ENCODE measurements at places on chromosomes 6 and 20.
A peak's percentile ranks its signal among the peaks of the same experiment; 100 is the strongest.

- DNase-seq = no peak
These were observed 18.2 kb downstream of the SCGN start for GRCh38 chr6:25670208-25670607.

DNA sequence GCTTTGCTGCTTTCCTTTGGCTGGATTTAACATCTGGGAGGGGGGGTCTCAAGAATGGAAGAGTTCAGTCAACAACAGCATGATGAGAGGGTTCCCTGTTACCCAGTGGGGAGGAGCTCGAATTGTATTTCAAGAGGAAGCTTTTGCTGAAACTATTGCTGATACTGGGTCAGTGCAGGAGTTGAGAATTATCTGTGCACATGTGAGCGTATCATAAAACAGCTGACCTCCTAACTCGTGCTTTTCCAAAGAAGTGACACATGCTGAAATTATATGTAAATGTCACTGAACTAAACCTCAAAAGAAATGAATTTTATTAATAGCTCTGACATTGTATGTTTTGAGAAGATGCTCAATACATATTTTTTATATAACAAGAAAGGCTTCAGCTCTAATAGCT, 96.3 kb downstream of the PHF3 start:
- DNase-seq = peak; percentile 11

- no peak for DNase-seq
These were observed 197.4 kb downstream of the TRDN start for GRCh38 chr6:123439371-123439770.

GRCh38 chr6:57173886-57174510, 1.9 kb downstream of the BAG2 start:
- DNase-seq = peak; percentile 84

- DNase-seq = no peak
These were observed 27.6 kb upstream of the HLA-C start for GRCh38 chr6:31299511-31299910.

DNA sequence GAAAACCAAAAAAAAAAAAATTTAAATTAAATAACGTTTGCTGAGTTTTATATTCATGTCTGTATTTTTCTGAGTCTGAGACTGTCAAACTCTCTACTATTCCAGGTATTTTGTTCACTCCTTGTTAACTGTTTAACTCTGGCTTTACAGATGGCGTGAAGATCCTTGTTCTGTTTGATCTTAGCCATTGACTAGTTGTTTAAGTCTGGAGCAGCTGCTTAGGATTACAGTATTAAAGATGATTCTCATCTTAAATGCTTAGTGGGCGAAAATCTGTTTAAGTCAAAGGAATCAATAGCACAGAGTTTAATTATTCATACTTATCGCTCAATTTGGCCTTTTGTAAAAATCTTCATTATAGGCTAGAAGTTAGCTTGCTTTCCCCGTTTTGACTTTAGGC, 2.4 kb downstream of the PHACTR2 start:
- DNase-seq = no peak

DNA sequence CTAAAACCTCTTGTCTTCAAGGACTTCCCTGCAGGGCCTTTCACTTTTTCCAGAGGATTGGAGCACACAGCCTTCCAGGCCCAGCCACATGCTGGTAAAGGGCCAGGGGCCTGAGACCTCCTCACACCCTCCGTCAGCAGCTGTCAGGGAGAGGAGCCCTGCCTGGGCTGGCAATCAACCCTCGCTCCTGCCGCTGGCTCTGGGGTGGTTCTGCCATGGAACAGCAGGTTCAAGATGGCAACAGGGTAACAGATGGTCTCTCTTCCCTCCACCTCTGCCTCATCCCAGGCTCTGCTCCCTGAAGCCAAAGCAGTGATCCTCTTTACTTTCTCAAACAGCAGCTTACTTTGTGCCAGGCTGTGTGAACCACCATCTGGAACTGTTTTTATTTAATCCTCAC, 23.8 kb downstream of the PCNA start:
- DNase-seq = no peak

DNA sequence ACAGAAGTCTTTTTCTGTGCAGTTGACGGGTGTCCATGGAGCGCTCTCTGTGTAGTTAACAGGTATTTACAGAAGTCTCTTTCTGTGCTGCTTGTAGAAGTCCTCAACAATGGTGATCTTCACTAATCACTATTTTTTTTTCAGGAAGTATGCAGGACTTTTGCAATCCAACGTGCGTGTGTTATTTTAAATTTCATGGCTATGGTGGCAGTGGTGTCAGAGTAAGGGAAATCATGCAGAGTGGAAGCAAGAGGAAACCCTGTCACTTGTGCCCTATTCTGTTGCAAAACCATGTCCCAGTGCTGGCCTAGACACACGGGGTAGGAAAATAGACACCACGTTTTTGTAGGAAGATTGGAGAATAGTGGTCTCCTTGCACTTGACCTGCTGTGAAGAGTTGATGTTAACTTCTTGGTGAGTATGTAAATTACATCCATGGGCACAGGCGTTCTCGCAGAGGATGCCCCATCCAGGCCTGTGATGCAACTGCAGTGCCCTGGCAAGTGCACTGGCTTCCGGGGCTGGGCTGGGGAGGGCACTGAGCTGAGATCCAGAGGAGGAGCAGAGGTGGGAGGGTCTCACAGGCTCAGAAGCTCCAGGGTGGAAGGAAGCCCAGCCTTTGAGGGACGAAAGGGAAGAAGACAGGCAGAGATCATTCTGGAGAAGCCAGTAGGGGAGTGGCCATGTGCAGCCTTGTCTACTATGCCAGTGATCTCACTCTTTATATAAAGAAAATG, 146.5 kb downstream of the SYCP2 start:
- DNase-seq = no peak

Measured in amniotic epithelial cell (primary cell).